ENCODE measurements at places on chromosomes 1 and 21. TPM values are rescaled to one million over a fixed set of nuclear protein-coding genes. Genes with fewer than 3 reads are reported as not detected.
A peak's percentile ranks its signal among the peaks of the same experiment; 100 is the strongest.

FMO5 gene
- total RNA-seq: 100 TPM

FRRS1 gene
- 22.9 TPM for total RNA-seq

VPS13D gene
- 99.9 TPM for total RNA-seq

- DNase-seq: no peak
Measured at GRCh38 chr1:36339215-36339614, 15.8 kb upstream of the EVA1B start.

DNA sequence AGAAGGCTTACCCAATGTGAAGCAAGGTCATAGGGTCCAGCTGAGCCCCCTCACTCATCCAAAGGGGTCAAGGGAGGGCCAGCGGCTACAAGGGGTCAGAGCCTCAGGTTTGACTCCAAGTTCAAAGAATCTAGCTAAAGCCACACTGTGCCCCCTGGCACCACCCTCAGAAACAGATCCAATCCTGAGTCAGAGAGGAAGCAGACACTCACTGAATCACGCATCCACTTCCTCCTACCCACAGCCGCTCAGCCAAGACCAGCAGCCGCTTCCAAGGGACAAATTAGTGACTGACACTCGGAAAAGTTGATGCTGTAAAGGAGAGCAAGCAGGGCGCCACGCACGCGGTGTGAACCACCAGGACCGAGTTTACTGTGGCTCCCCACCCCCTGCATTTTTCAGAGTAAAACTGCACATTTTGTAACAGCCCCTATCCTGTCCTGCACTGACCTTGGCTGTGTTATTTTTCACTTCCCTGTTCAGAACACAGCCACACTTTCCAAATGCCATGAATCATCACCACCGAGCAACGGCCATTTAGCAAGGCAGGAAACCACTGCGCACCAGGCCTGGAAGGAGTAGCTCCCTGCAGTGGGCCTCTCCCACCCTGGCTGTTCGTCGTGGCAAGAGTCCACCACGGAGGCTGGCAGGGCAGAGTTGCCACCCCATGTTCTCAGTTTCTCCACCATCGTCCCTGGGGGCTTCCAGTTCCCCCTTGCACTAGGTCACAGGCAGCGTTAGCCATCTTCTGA is 147.8 kb downstream of the TOMM20 start:
- DNase-seq: peak; percentile 78

DNA sequence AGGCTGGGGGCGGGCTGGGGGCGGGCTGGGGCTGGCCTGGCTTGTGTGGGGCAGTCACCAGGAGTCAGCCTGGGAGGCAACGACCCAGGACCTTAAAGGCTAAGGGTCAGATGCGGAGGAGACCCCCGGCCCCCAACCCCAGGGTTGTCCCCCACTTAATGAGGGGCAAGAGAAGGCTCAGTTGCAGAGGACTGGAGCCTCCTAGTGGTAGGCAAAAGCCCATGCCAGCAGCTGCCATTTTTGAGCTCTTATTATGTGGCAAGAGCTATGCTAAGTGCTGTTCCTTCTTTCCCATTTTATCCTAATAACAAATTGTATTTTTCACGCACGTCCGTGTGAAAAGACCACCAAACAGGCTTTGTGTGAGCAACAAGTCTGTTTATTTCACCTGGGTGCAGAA is 8.0 kb downstream of the KIAA1614 start:
- DNase-seq: no peak

GRCh38 chr1:30535595-30536325 is 187.6 kb downstream of the MATN1 start:
- DNase-seq: no peak

DNA sequence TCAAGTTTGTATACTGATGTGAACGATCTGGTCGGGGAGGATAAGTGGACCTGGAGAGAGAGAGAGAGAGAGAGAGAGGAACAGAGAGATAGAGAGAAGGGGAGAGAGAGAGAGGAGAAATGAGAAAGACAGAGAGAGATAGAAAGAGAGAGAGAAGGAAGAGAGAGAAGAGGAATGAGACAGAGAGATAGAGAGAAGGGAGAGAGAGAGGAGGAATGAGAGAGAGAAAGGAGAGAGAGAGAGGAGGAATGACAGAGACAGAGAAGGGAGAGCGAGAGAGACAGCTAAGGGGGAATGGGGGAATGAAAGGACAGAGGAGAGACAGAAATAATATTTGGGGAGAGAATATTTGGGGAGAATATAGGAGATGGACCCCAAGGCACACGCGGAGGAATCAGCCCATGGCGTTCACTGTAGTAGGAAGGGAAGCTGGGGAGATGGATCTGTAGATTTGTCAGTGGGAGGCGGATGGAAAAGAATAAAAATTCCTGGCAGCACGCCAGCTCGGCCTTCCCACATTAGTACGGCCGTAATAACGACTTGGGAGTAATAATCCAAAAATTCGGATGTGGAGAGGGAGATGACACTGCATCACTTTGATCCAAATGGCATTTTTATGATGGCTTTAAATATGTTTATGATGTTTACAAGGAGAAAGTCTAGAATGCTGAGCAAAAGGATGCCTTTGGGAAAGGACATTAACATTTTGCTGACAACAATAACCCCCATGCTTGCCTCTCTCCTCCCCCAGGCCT is 159.8 kb upstream of the KCNJ6 start:
- no peak for DNase-seq

Data from left colon (tissue), 2 donors.